ENCODE measurements at places on chromosomes 4 and X. TPM values are rescaled to one million over a fixed set of nuclear protein-coding genes. Genes with fewer than 3 reads are reported as not detected.

- DNase-seq, result no peak
Measured at GRCh38 chr4:1928356-1929239, 57.4 kb downstream of the NSD2 start.

DNA sequence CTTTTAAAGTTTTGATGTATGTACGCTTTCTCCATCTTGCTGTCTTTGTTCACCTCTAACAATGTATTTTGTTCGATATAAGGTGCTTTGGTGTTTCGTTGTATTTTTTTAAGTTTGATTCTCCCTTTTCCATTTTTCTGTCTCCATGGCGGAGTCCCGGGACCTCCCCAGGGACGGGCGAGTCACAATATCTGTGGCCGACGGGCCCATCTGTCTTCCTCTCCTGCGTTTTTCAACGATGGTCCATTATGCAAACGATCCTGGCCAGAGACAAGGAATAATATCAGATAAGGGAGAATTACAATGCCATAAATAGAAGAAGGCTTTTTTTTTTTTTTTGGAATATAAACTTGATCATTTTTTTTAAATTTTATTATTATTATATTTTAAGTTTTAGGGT lies 112.3 kb upstream of the SHOX start:
- DNase-seq, result no peak

- DNase-seq, result no peak
Measured at GRCh38 chrX:81957900-81958545, 756.1 kb downstream of the SH3BGRL start.

EPHA5 gene
- 0.17 TPM for total RNA-seq

- DNase-seq, result no peak
Measured at GRCh38 chr4:64857198-64857597, 447.9 kb upstream of the TECRL start.

SERTM2 gene
- not detected for total RNA-seq

SRPX gene
- 45.2 TPM for total RNA-seq

IL1RAPL1 gene
- 4.7 TPM for total RNA-seq

TMEM154 gene
- 3.3 TPM for total RNA-seq

- peak; percentile 53 for DNase-seq
Measured at GRCh38 chr4:1113311-1114009, at the start of gene RNF212. RNF212 (minus strand) TSS chr4:1113564; CDS start chr4:1113464, 100 bp downstream.

TMPRSS11F gene
- not detected for total RNA-seq

DNA sequence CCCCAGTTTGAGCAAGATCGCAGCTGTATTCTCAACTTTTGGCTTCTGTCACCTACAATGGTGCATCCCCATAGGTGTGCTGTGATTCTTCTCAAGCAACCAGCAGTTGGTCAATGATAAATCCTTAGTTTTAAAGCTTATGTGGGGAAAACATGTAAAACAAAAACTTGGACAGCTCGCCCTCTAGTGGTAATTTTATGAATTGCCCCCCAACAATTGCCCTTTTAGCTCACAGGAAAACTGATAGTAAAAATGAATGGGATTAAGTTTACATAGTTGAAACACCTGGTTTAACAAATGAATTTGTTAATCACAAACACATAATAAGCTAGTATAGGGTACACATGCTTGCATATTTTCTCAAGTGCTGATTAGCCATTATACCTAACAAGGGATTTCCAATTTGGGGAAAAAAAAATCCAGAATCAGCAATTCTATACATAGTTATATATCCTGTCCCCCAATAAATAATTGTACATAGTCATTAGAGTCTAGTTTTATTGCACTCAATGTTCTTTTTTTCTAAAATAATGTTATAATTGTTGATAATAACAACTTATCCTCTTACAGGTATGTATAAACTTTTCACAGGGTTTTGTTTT lies 30.1 kb downstream of the TEX13A start:
- no peak for DNase-seq

GRCh38 chr4:20984576-20984836 lies 284.2 kb downstream of the PACRGL start:
- DNase-seq, result no peak

GYPE gene
- 0.35 TPM for total RNA-seq

DNA sequence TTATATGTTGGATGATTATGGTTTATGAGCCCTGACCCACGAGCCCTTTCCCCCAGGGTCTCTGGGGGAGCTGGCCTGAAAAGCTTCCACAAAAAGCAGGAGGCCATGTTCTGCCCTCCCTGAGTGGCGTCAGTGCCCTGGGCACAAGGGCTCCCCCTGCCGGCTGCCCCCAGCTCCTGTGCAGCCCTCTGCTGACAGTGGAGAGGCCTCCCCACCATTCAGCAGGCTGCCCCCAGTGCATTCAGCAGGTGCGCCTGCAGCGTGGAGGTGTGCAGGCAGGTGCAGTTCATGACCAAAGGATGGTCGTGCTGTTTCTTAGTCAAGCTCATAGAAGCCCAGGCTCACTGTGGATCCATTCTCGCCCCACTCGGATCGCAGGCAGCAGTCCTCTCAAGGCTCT lies 12.5 kb upstream of the S100P start:
- DNase-seq, result no peak

GNRHR gene
- not detected for total RNA-seq

GRCh38 chrX:85698921-85699320 lies 319.5 kb upstream of the POF1B start:
- no peak for DNase-seq

DNA sequence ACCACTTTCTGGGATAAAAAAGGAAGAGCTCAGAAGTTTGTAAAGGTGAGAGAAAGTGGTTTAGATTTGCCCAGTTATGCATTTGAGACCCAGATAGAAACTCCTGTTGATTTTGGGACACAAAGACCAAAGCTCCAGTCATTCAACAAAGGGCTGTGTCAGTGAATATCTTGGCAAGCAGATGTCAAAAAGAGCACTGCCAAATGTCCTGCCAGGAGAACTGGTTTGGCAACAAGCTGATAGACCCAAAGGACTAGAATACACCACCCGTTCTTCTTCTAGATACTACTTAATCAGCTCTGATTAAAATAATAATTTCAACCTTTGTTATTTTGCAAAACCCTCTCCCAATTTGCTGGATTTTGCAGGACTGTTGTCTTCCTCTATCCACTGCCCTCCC lies 121.4 kb downstream of the NHS start:
- no peak for DNase-seq

- DNase-seq, result no peak
Measured at GRCh38 chr4:141686879-141687278, 50.5 kb downstream of the IL15 start.

- no peak for DNase-seq
Measured at GRCh38 chrX:155134255-155134654, 62.9 kb downstream of the BRCC3 start.

GRCh38 chr4:138158746-138159297 lies 83.3 kb downstream of the SLC7A11 start:
- DNase-seq, result no peak

DNA sequence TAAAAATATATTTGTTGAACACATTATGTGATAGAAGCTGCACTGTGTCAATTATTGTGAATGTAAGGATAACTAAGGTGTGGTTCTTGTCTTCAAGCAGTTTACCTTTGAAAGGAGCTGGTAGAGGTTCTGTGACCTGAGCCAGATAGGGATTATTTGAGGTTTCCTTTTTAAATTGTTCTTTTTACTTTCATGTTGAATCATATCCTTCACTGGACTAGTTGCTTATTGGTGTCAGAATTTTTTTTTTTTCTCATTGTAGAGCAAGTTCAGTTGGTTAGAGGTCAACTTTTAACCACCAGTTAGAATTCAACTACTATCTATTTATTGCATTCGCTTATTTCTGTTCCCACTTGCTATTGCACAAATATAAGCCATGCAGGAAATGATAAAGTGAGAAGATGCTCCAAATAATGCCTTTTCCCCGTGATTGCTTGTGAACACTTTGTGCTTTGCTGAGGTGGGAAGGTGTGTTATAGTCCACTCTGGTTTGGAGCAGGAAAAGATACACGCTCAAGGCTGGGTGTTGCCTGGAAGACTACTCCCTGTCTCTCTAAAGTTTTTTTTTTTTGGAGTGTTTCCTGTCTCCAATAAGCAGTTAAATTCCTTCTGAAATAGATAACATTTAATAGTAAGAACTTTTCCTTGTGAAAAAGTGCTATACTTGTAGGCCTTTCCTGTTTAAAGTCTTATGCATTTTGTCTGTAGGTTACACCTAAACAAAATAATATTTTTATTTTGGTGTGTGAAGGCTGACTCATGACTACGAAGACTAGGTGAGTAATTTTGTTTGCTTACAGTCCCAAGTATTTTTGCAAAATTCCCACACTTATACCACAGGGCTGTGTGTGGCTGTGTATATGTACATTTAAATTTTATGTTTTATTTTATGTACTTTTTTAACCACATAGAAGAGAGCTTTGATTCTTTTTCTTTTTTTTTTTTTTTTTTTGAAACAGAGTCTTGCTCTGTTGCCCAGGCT lies 83.8 kb upstream of the LCORL start:
- DNase-seq, result no peak

DNA sequence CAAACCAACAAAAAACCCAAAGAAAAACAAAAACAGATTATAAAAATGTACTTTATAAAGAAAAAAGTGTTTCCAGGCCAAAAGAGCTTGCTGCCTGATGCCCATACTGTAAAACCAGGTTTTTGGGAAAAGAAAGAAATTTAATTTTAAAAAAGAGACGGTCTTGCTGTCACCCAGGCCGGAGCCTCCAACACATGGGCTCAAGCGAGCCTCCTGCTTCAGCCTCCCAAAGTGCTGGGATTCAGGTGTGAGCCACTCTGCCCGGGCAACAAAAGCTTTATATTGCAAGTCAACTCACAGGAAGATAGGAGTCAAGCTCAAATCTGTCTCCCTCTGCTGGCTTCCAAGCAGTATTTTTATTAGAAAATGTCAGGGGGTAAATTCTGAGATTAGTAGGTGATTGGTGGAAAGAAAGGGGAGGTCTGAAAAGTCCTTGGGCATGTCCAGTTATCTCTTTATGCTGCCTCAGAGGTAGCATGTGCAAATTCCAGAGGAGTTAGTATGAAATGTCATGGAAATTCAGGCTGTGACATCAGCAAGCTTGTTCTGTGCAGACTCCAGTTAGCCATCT lies 39.4 kb downstream of the MGST2 start:
- no peak for DNase-seq

GRCh38 chr4:68249434-68249833 lies 3.9 kb upstream of the TMPRSS11B start:
- no peak for DNase-seq

DNA sequence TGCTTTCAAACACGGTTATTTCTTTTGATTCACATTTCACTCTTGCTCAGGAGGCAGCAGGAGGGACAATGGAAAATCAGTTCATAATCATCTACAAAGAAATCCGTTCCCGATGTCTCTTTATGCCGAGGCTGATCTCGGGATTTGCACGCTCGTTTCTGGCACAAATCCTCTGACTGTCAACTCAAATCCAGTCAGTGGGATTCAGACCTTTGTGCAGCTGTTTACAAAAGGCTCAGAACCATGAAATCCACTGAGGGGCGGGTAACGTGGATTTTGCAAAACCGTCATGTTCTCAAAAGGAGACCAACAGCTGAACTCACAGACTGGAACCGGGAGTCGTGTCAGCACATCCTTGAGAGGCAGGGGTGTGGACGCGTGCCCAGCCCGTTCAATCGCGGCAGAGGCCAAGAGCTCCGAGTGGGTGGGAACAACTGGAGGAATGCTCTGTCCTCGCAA lies 46.4 kb downstream of the ACOX3 start:
- peak; percentile 91 for DNase-seq

GRCh38 chrX:86066998-86067397 lies 19.6 kb upstream of the CHM start:
- DNase-seq, result no peak

GRCh38 chrX:115562480-115562847 lies 1.5 kb downstream of the PLS3 start:
- DNase-seq, result no peak

- DNase-seq, result no peak
Measured at GRCh38 chr4:184056877-184057276, 151.8 kb downstream of the STOX2 start.

All from left ventricle myocardium superior (tissue), 1 donor.